ENCODE measurements at places on chromosomes 12 and 14.

DNA sequence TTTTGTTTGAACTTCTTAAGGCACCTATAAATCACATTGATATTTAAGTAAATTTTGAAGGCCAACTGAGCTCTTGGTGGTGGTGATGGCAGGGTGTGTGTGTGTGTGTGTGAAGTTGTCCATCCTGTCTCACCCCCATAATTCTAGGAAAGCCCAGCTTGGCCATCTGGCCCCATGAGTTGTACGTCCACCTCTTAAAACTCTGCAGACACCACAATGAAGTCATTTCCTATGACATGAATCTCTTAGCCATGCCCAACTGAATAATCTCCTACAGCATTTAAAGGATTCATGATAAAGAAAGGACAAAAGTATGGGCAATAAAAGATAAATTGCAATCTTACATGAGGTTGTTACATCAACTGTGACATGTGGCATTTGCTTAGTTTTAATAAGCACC lies 123.4 kb downstream of the TTC7B start:
- no peak for DNase-seq

GRCh38 chr12:915090-915489 lies 34.4 kb downstream of the RAD52 start:
- DNase-seq = no peak

GRCh38 chr12:2083561-2083960 lies 30.8 kb downstream of the CACNA1C start:
- no peak for DNase-seq

DNA sequence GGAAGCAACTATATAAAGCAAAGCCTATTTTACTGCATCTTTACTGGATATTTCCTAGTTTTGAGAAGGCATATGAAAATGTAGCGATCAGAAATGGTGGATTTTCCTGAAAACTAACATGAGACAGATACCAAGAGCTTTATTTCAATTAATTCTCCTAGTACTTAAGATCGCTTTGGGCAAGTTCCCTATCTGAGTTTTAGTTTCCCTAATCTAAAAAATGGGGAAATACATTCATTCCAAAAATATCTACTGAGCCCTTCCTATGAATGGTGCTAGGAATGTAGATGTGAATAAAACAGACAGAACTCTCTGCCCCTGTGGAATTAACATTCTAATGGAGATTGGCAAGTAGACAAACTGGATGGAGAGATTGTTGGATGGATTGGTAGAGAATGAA lies 8.4 kb downstream of the CATSPERB start:
- DNase-seq = no peak

GRCh38 chr14:22472935-22473854 lies 115.8 kb downstream of the DAD1 start:
- DNase-seq = no peak

DNA sequence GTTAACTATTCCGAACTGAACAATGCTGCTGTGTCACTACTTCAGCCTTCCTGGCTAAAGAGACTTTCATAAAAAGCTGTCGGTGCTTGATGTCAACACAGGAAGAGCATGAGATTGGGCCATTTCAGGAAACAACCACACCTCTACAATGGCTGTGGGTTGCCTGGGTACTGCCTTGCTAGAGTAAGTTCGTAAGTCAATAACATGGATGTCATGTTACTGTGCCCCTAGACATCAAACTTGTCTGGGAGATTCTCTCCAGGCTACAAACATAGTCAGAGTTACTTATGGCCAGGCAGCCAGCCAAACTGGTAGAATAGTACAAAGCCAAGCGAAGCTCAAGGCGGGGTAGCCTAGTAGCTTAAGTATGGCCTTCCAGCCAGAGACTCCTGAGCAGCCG lies 23.1 kb downstream of the MAX start:
- no peak for DNase-seq

DNA sequence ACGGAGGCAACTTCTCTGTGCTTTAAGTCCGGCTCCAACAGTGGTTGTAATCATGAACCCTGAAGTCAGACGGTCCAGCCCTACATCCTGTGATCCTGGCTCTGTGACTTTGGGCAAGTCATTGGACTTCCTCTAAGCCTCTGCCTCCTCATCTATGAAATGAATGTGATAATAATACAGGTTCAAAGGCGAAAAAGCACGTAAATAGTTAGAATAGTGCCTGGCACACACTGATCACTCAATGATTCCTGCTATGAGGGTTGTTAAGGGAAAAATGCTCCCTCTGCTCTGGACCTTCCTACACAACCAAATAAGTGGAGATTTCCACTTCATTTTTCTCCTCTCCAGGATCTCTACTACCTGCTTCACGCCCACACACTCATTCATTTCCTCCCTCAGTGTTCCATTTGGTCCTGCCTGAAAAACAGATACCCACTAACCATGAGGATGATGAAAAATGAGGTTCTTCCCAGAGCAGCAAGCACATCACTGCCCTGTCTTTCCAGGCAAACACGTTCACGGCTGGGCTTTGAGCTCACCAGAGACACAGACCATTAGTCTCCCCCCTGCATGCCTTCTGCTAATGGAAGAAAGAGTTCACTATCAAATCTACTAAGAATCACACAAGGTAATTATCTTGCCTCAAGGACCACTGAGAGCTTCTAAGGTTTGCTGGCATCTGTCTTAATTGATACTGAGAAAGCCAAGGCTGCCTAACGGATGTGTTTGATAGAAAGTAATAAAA lies 13.2 kb downstream of the NUAK1 start:
- no peak for DNase-seq

DNA sequence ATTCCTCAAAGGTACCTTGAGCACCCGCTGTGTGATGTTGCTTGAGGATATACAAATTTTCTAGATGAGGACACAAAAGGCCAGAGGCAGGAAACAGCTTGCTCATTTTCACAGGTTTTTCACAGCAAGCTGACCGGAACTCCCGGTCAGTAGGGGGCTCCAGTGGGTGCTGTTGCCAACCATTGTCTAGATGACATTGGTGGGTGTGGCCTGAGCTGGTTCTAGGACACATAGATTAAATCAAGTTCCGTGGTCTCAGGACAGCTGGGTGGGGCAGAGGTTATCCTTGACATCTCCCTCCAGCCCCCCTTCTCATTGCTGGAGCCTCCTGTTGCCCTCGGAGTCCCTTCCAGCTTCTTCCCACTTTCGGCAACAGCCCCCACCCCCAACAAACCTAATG lies 153.6 kb upstream of the FKBP4 start:
- no peak for DNase-seq

DNA sequence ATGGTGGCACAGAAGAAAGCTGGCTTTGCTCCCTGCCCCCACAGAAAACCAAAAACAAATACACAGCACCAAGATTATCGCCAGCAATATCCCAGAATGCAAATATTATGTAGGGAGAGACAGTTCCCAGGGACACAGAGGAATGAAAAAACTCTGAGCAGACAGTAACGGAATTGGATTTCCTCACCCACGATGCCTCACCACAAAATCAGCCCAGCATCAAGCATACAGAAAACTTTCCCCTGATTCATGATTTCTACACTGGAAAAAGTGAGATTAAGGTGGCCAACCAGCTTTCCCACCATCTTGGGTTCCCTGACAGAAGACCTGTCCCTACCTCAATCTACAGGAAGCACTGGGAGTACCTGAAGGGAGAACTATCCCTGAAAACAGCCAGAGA lies 36.6 kb downstream of the PARP11 start:
- DNase-seq = no peak

- DNase-seq = no peak
These were observed 21.4 kb upstream of the CKAP4 start for GRCh38 chr12:106269150-106269771.

DNA sequence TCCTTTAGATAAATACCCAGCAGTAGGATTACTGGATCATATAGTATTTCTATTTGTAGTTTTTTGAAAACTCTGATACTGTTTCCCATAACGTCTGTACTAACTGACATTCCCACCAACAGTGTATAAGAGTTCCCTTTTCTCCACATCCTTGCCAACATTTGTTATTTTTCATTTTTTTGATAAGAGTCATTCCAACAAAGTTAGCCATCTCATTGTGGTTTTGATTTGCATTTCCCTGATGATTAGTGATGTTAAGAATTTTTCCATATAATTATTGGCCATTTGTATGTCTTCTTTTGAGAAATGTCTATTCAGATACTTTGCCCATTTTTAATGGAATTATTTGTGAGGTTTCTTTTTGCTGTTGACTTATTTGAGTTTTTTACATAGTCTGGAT lies 486.0 kb downstream of the FLRT2 start:
- no peak for DNase-seq

- no peak for DNase-seq
These were observed 758.0 kb downstream of the BCL11B start for GRCh38 chr14:98514016-98514415.

DNA sequence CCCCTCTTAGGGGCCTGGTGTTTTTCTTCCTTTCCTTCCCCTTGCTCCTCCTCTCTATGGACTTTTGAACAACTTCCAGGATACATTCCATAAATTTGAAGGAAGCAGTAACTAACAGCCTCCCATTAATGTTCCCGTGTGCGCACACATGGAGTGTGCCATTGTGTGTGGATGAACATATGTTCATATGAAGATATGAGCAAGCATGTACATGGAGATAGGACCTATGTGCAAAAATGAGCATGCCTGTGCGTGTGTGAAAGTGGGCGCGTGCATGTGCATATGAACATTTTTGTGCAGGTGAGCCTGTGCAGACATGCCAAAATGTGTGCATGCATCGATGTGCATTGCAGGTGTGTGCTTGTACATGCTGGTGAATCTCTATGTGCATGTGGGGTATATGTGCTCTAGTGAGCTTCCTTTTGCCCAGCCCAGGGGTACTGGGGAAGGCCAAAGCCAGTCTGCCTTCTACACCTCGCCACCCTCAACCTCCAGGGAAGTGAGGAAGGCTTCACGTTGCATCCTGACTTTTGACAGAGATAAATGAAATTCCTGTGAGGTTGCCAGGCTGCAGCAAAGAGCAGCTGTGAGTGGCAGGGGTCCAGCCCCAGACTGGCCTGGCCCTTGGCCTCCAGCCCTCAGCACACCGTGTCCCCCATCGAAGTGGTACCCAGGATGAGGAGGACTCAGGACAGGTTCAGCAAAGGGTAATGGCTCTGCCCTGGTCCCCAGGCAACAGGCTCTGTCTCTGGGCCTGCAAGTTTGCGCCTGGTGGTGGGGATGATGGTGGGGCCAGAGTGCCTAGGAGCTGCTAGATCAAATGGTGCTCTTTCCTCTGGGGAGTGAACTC lies 21.1 kb upstream of the PGF start:
- no peak for DNase-seq

- no peak for DNase-seq
These were observed 1.2 kb downstream of the CDKL1 start for GRCh38 chr14:50395448-50395847.

DNA sequence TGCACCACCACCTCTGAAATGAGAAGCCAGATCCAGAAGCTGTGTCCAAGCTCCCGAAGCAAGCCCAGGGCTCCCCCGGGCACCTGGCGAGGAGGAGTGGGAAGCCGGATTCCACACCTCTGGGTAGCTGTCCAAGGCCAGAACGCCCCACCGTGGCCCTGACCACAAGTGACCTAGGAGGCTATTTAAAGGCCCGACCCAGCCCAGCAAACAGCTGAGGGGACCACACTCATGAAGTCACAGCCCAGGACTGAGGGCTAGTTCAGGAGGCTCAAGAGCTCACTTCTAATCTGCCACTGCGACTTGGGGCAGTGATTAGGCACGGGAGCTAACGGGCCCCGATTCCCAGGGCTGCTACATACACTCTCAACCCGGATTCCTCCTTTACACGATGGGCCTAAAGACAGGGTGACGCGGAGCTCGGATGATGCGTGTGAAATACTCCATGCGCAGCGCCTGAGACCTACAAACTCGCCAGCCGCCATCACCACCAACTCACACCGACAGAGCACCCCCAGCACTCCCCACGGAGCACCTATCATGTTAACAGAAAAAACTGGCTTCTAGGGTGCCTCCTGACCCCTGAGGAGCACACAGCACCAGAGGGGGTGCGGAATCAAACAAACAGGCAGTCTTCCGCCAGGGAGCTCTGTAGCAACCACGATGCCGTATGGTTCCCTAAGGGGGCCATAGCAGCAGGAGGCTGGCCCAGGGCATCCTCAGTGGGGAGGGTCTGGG lies 84.0 kb upstream of the GPR68 start:
- DNase-seq = no peak

DNA sequence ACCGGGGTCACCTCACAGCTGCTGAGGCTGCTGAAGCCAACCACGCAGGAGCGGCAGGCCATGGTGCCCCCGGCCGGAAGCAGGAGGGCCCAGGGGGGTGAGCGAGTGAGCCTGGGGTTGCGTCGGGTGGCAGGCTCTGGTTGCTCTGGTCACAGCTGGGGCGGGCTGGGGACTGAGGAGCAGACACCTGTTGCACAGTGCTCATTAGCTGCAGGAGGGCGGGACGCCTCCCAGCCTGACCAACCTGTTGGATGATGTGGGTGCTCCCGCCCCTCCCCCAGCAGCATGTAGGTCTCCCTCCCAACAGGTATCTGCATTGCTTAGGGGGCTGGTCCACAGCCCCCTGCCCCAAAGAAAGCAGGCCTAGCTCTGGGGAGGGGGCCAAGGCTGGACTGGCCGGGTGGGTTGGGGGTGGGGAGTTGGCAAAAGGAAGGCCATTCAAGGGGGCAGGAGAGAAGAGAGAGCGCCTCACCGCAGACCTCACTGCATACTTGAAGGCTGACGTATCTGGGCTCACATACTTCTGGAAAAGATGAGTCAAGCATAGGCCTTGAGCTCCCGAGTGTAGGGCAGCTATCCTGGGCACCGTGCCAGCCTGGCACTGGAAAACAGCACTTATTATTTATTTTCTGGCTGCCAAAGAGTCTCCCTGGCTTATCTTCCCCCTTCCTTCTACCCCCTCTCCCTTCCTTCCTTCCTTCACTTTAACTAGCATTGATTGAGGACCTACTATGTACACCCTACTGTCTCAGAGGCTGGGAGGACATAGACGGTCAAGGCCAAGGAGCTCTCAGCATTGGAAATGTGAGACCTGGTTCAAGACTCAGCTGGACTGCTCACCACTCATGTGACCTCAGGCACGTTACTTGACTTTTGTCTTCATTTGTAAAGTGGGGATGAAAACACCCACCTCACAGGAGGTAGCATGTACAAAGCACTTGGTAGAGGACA lies at the start of gene KRT80:
Gene KRT80, minus strand, starts transcription at position 174 of the 951 bp plus-strand sequence. Its CDS starts 112 bp downstream, at position 62.
- peak; percentile 95 for DNase-seq

GRCh38 chr12:128052331-128052730 lies 214.6 kb upstream of the TMEM132C start:
- DNase-seq = no peak

DNA sequence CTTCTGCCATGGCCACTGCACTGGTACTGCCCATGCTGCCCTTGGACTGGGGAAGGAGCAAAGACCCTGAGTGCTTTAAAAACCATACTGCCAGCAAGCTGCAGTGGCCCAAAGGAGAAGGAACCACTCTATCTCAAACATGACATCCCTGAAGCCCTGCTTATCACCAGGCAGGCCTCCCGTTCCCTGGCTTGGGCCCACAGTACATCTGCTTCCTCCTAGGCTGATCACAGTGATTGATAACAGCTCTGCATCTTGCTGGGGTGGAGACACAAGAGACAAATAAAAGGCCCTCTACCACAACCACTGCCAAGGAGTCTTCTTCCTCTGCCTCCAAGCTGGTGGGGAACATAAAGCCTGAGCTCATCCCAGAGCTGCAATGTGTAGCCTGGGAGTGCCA lies 567.5 kb downstream of the TRHDE start:
- no peak for DNase-seq

- no peak for DNase-seq
These were observed 507 bp downstream of the SPTSSA start for GRCh38 chr14:34461334-34462131.

- no peak for DNase-seq
These were observed 25.7 kb downstream of the C14orf132 start for GRCh38 chr14:96064866-96065265.
